Breast epithelium (tissue), 4 donors: ENCODE measurements at places on chromosomes 5 and 9. TPM values are rescaled to one million over a fixed set of nuclear protein-coding genes. Genes with fewer than 3 reads are reported as not detected.

The PDE6A gene
- not detected for total RNA-seq

- no peaks in the 10 kb centered on the region for H3K36me3 ChIP-seq
- no peak overlapping the region for H3K27ac ChIP-seq
- H3K27me3 ChIP-seq: no peaks in the 10 kb centered on the region
- DNase-seq: no peak
- H3K4me3 ChIP-seq: no peak overlapping the region
Measured at GRCh38 chr5:52906845-52907244, 82.3 kb upstream of the ITGA2 start.

GRCh38 chr5:180865981-180866695 is 5.1 kb upstream of the ZFP62 start:
- no peak overlapping the region for H3K27ac ChIP-seq
- no peaks in the 10 kb centered on the region for H3K27me3 ChIP-seq
- H3K4me3 ChIP-seq: no peak overlapping the region
- H3K36me3 ChIP-seq: no peaks in the 10 kb centered on the region
- no peak for DNase-seq
- no peaks in the 10 kb centered on the region for H3K4me1 ChIP-seq

DNA sequence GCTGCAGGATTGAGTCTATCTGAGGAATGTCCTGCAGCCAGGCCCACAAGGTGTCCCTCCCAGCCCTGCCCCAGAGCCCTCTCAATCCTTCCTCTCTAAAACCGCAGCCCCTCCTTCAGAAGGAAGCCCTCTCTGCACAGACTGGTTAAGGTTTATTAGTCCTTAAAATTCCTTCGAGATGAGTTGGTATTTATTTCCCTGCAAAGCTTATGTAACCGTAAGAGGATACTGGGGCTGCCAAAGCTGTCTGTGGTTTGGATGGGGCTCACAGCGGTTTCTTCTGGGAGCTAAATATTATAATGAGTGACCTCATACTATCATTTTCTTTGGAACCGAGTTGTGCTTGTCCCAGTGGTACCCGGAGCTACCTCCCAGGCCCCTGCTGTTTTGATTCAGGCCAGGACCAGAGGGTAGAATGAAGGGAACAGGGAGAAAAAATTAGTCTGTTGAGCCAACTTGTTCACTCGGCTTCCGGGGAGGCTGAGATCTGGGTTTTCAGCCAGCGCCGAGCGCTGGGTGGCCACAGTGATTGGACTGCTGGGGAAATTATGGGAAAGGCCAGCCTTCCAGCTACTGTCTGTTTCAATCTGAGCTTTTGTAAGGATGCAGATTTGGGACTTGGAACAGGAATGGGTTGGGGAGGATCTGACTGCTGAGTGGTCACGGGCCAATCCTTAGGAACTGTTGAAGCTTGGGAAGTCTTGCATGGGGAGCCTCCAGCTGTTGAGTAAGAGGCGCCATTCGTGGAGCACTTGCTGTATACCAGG is 107.5 kb downstream of the NDFIP1 start:
- DNase-seq: peak; percentile 92
- peak overlapping the region; percentile 57 for H3K4me3 ChIP-seq
- no peaks in the 10 kb centered on the region for H3K27me3 ChIP-seq
- no peaks in the 10 kb centered on the region for H3K36me3 ChIP-seq

GRCh38 chr5:27414099-27414498 is 375.7 kb upstream of the CDH9 start:
- DNase-seq: no peak
- H3K36me3 ChIP-seq: no peaks in the 10 kb centered on the region
- no peaks in the 10 kb centered on the region for H3K27me3 ChIP-seq
- H3K27ac ChIP-seq: no peak overlapping the region
- no peak overlapping the region for H3K4me3 ChIP-seq

The TLR4 gene
- 23.0 TPM for total RNA-seq

GRCh38 chr5:33228149-33228548 is 212.6 kb upstream of the TARS1 start:
- no peak overlapping the region for H3K27ac ChIP-seq
- no peaks in the 10 kb centered on the region for H3K4me1 ChIP-seq
- no peaks in the 10 kb centered on the region for H3K36me3 ChIP-seq
- no peak overlapping the region for H3K4me3 ChIP-seq

DNA sequence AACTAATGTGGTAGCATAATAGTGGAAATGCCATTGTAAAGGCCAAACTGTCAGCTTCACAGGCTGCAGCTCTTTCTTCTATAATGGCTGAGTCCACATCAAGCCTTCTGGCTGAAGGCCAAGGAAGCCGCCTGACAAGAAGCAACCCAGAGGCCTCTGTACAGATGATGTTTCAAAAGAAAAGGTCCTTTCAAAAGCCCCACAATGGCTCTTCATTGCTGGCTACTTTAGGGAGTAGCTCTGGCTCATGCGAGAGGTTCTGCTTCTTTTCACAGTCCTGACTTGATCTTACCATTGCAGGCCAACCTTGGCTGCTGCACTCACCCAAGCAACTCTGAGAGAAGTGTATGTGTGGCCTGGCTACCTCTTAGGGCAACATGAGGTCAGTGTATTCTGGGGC is 54.5 kb upstream of the EQTN start:
- H3K36me3 ChIP-seq: no peaks in the 10 kb centered on the region
- no peaks in the 10 kb centered on the region for H3K27me3 ChIP-seq
- no peak overlapping the region for H3K4me3 ChIP-seq
- no peaks in the 10 kb centered on the region for H3K4me1 ChIP-seq
- H3K27ac ChIP-seq: peak overlapping the region; percentile 16
- no peak for DNase-seq

DNA sequence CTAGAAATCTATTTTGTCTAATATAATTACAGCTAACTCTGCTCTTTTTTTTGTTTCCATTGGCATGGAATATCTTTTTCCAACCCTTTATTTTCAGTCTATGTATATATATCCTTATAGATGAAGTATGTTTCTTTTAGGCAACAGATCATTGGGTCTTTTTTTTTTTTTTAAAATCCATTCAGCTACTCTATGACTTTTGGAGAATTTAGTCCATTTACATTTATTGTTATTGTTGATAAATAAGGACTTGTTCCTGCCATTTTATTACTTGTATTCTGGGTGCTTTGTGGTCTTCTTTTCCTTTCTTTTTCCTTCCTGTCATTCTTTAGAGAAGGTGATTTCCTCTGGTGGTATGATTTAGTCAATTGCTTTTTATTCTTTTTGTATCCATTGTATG is 296.8 kb downstream of the SMARCA2 start:
- no peaks in the 10 kb centered on the region for H3K4me1 ChIP-seq
- H3K27ac ChIP-seq: no peak overlapping the region
- no peaks in the 10 kb centered on the region for H3K27me3 ChIP-seq
- DNase-seq: no peak
- no peaks in the 10 kb centered on the region for H3K36me3 ChIP-seq
- no peak overlapping the region for H3K4me3 ChIP-seq

The LCP2 gene
- total RNA-seq: 21.8 TPM

The ACOT12 gene
- not detected for total RNA-seq

DNA sequence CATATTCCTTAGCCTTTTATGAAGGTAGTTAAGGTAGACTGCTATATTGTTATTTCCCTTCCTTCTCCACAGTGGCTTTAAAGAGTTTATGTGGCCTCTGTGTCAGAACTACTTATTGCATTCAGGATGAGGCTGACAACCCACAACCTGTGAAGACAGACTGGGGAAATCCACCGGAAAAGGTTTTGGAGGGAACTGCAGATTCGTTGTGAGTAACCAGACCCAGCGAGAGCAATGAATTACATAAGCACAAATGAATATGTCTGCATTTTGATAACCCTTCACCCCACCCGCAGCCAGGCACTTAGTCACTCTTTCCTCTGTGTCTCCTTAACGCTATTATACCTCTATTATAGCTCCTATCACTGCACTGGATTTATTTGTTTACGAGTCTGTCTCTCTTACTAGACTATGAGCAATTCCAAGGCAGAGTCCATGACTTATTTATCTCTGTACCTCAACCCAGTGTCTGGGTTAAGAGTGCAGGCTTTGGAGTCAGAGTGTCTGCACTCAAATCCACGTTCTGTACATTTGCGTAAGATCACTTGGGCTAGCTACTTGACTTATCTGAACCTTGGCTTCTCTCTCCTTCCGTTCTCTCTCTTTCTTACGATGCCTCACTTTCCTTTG is 19.2 kb downstream of the KCTD16 start:
- H3K4me1 ChIP-seq: no peaks in the 10 kb centered on the region
- no peak overlapping the region for H3K4me3 ChIP-seq

The DMRT3 gene
- total RNA-seq: 0.33 TPM

- H3K27me3 ChIP-seq: no peaks in the 10 kb centered on the region
- H3K27ac ChIP-seq: no peak overlapping the region
- no peak overlapping the region for H3K4me3 ChIP-seq
Measured at GRCh38 chr9:123149067-123149466, 115.6 kb downstream of the GPR21 start.

DNA sequence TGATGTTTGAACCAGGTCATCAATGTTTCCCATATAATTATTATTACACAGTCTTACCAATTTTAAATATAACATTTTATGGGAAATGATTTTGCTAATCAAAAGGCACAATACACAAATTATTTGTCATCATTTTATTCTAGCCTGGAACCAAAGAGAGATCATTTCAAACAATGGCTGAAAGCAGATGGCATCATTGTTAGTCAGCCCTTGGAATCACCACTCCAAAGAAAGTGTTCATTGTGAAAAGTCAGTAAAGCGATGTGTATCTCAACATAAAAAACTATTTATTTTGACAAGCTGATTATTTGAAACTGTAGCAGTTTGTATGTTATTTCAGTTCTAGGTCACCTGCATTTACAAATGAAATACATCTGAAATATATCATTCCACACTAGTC is 1068.7 kb downstream of the CDH12 start:
- DNase-seq: no peak
- no peaks in the 10 kb centered on the region for H3K36me3 ChIP-seq
- no peak overlapping the region for H3K27ac ChIP-seq

DNA sequence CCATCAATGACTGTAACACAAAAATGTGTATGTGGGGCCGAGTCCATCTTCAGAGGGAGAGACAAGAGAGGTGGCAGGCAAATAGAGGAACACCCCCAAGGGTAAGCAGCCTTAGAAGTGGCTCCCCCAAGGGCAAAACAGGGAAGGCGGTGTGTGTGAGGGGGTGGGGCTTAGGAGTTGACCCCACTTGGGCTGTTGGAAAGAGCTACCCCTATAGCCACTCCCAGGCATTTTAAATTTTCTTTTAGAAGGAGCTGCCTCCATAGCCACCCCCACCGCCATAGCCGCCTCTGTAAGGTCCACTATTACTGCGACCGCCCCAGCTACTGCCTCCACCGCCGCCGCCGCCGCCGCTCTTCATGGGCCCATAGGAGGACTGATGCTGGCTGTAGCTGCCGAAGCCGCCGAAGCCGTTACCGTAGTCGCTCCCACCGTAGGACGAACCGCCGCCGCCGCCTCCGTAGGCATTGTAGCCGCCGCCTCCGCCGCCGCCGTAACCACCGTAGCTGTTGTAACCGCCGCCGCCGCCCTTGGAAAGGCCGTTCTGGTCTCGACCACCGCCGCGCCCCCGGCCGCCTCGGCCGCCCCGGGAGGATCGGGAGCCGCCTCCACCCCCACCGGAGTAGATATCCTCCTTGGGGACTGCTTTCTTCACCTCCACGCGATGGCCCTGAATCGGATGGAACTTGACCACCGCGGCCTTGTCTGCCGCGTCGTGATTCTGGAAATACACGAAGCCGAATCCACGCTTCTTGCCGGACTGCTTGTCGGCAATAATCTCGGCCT is 1.1 kb downstream of the HNRNPA0 start:
- peak overlapping the region; percentile 91 for H3K4me3 ChIP-seq
- H3K27me3 ChIP-seq: no peaks in the 10 kb centered on the region
- H3K4me1 ChIP-seq: no peaks in the 10 kb centered on the region

GRCh38 chr5:979100-979817 is 29.3 kb upstream of the NKD2 start:
- H3K27ac ChIP-seq: peak overlapping the region; percentile 76
- no peaks in the 10 kb centered on the region for H3K4me1 ChIP-seq
- H3K36me3 ChIP-seq: no peaks in the 10 kb centered on the region
- H3K27me3 ChIP-seq: no peaks in the 10 kb centered on the region

The PTPN3 gene
- 21.2 TPM for total RNA-seq

The GLRA1 gene
- total RNA-seq: not detected

The ANKRD33B gene
- 3.3 TPM for total RNA-seq

The SOX30 gene
- total RNA-seq: not detected

DNA sequence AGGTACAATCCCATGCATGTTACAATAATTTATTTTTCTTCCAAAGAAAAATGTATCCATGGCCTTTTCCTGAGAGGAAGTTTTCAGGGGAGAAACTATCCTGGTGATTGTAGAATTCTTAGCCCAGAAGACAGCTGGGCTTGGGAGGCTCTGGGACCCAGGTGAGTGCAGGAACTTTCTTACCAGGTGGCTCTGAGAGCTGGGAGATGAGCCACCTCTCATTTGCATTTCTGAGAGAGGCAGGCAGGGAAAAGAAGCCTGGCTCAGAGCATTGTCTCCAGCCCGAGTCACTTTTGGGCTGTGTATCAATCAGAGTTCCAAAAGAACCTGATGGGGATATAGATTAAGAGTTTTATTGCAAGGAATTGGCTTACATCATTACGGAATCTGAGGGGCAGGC is 52.7 kb downstream of the ALG2 start:
- no peaks in the 10 kb centered on the region for H3K36me3 ChIP-seq
- no peaks in the 10 kb centered on the region for H3K27me3 ChIP-seq
- no peak for DNase-seq
- H3K27ac ChIP-seq: no peak overlapping the region
- no peak overlapping the region for H3K4me3 ChIP-seq
- H3K4me1 ChIP-seq: no peaks in the 10 kb centered on the region

DNA sequence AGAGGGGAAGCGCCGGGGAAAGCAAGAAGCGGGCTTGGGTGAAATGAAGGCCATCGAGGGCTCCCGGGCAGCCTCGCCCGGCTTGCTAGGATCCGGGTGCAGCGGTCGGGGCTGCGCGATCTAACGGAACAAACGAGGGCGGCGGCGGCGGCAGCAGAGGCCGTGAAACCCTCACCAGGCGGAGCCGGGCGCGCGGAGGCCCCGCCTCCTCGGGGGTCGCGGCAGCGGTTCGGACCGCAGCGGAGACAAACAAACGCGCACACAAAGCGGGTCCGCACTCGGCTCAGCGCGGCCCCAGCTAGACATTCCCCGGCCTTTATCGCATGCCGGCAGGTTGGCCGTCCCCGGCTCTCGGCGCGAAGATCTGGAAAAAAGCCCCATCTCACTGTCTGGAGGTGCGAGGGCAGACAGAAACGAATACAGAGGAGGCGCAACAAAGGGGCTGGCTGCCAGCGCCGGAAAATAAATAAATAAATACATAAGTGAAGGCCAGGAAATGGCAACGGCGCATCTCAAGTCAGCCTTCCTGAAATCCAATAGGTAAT is 10.5 kb upstream of the TRIM36 start:
- H3K4me1 ChIP-seq: no peaks in the 10 kb centered on the region
- H3K27ac ChIP-seq: no peak overlapping the region
- peaks cover 61% of the 10 kb centered on the region for H3K27me3 ChIP-seq
- peak overlapping the region; percentile 43 for H3K4me3 ChIP-seq
- no peak for DNase-seq

GRCh38 chr5:67014957-67015400 is 181.6 kb downstream of the CD180 start:
- DNase-seq: no peak
- peak overlapping the region; percentile 87 for H3K27ac ChIP-seq
- no peaks in the 10 kb centered on the region for H3K27me3 ChIP-seq
- no peaks in the 10 kb centered on the region for H3K36me3 ChIP-seq

GRCh38 chr5:123763201-123763600 is 251.2 kb downstream of the CSNK1G3 start:
- no peaks in the 10 kb centered on the region for H3K4me1 ChIP-seq
- DNase-seq: no peak
- H3K27ac ChIP-seq: no peak overlapping the region
- H3K36me3 ChIP-seq: no peaks in the 10 kb centered on the region
- H3K27me3 ChIP-seq: no peaks in the 10 kb centered on the region
